Femur (tissue), 1 donor: ENCODE measurements at places on chromosomes 7 and 10.
A peak's percentile ranks its signal among the peaks of the same experiment; 100 is the strongest.

DNA sequence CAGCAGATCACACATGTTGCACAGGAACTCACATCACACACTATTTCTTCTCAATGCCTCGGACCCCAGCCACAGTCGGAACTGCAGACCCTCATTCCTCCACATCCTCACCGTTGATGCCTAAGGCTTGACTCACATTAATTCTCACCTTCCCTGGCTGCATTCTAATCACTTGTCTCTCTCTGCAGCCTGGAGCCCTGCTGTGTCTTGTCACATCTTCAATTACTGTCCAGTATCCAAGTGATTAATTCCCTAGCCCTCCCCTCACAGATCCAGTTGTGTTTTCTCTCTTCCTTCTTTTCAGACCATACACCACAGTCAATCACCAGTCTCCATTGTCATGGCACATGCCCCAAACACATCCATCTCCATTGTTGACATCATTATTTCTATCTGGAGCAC is 592.4 kb upstream of the IGFBP3 start:
- DNase-seq = no peak

DNA sequence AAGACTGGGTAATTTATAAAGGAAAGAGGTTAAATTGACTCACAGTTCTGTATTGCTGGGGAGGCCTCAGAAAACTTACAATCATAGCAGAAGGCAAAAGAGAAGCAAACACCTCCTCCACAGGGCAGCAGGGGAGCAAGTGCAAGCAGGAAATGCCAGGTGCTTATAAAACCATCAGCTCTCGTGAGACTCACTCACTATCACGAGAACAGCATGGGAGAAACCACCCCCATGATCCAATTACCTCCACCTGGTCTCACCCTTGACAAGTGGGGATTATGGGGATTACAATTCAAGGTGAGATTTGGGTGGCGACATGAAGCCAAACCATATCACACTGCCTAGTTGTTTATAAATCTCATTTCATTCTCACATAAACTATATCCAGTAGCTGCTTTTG is 28.0 kb upstream of the CPN1 start:
- DNase-seq = no peak

- no peak for DNase-seq
Measured at GRCh38 chr10:25614652-25615051, 319.4 kb upstream of the MYO3A start.

- DNase-seq = no peak
Measured at GRCh38 chr10:78435484-78436221, 402.0 kb downstream of the RPS24 start.

DNA sequence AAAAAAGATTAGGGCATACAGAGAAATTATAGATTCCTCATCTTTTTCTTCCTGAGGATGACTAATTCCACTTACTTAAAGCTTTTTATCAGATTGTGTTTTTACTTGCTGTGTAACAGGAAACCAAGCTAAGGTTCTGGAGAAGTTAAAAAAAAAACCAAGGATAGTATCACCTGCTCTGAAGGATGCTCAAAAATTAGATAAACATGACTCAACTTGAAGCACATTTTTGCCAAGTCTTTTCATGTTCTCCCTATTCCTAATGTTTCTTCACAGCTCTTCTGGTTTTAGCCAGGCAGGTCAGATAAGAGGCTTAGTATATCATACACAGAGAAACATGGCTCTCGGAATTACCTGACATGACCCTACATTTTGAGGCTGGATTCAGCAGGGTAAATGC is 90.3 kb downstream of the CPEB3 start:
- DNase-seq = no peak

- no peak for DNase-seq
Measured at GRCh38 chr10:62657244-62657835, 147.2 kb upstream of the ADO start.

GRCh38 chr7:2757361-2757903 is 69.4 kb downstream of the AMZ1 start:
- DNase-seq = no peak

- peak; percentile 48 for DNase-seq
Measured at GRCh38 chr10:33115738-33116719, 158.0 kb upstream of the ITGB1 start.

- no peak for DNase-seq
Measured at GRCh38 chr10:17547060-17547459, 70.1 kb downstream of the HACD1 start.

GRCh38 chr10:99785646-99786045 is 3.2 kb downstream of the ABCC2 start:
- no peak for DNase-seq

- DNase-seq = no peak
Measured at GRCh38 chr10:46255801-46256747, 30.7 kb upstream of the ANTXRL start.

GRCh38 chr10:127872011-127872761 is 20.6 kb downstream of the CLRN3 start:
- no peak for DNase-seq

GRCh38 chr7:601595-602340 is 82.1 kb upstream of the PDGFA start:
- DNase-seq = peak; percentile 76

- no peak for DNase-seq
Measured at GRCh38 chr7:100490483-100491191, 6.9 kb downstream of the NYAP1 start.

DNA sequence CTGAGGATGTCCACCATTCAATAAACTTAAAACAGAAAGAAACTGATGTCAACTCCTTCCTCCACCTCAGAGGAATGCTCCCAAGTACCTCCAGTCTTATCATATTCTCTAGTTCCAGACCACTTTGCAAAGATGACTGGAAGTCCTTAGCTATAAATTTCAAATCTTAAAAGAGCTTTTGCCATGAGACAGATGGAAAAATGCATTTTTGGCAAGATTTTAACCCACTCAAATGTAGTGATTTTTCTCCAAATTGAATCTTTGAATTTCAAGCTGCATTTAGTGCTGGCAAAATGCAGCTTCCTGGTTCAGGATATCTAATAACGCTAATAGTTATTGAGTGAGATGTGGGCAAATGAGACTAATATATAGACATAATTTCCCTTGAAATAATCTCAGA is 33.2 kb downstream of the DGKI start:
- DNase-seq = no peak

GRCh38 chr10:63718006-63718405 is 196.8 kb downstream of the REEP3 start:
- peak; percentile 28 for DNase-seq

DNA sequence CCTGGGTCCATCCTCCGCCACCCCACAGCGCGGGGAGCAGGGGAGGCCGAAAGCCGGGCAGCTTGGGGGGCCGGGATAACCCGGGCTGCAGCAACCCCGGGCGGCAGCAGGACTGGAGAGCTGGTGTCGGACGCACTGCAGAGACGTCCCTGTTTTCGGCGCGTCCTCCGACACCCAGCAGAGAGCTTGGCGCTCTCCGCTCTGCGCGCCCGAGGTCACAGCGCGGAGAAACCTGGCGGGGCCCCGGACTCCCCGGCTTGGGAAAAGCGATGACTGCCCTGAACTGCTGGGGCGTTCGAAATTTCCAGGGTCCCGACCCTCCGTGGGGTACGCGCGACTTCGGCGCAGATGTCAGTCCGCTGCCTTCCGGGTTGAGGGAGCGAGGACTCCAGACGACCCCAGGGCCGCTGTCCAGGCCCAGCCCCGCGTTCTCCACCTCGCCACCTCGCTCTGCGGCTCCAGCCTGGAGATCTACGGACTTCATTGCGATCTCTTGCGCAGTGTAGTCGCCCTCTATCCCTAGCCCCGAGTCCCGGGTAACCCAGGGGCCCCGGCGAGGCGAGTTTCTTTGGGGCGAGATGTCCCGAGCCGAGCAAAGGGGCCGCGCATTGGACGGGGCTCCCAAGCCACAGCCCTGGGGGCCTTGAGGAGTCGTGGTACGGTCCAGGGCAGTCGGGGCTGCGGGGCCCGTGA is 617 bp upstream of the FOXI2 start:
- no peak for DNase-seq

- DNase-seq = no peak
Measured at GRCh38 chr7:156560075-156560474, 80.5 kb upstream of the RNF32 start.

GRCh38 chr7:55563596-55564325 is 8.5 kb downstream of the VOPP1 start:
- DNase-seq = no peak
